ENCODE measurements at places on chromosomes 16 and 17.

- DNase-seq = no peak
Observed at GRCh38 chr17:32852811-32853210, 24.1 kb downstream of the MYO1D start.

DNA sequence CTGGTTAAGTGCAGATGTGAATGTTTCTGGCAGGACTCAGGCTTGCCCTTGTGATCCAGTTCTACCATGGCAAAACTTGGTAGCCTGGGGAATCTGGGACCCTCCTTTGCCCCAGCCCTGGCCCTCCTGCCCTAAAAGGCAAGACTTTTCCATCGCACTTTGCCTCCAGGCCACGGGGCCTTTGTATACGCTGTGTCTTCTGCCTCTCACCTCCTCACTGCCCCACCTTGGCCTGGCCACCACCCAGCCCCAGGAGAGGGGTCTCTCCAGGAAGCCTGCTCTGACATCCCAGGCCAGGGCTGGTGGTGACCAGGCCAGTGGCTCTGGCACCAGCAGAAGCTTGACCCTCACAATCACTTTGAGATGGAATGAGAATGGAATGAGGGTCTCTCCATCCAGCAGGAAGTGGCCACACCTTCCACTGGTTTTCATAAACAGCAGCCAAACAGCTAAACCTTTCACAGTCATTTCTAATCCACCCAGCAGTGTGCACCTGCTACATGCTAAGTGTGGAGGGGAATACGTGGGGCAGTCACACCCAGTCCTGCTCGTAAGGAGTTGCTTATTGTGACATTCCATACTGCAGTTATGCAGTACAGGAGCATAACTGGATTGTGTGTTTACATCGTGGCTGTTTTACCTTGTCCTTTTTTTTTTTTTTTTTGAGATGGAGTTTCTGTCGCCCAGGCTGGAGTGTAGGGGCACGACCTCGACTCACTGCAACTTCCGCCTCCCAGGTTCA lies 1.6 kb upstream of the MRPL38 start:
- DNase-seq = no peak

DNA sequence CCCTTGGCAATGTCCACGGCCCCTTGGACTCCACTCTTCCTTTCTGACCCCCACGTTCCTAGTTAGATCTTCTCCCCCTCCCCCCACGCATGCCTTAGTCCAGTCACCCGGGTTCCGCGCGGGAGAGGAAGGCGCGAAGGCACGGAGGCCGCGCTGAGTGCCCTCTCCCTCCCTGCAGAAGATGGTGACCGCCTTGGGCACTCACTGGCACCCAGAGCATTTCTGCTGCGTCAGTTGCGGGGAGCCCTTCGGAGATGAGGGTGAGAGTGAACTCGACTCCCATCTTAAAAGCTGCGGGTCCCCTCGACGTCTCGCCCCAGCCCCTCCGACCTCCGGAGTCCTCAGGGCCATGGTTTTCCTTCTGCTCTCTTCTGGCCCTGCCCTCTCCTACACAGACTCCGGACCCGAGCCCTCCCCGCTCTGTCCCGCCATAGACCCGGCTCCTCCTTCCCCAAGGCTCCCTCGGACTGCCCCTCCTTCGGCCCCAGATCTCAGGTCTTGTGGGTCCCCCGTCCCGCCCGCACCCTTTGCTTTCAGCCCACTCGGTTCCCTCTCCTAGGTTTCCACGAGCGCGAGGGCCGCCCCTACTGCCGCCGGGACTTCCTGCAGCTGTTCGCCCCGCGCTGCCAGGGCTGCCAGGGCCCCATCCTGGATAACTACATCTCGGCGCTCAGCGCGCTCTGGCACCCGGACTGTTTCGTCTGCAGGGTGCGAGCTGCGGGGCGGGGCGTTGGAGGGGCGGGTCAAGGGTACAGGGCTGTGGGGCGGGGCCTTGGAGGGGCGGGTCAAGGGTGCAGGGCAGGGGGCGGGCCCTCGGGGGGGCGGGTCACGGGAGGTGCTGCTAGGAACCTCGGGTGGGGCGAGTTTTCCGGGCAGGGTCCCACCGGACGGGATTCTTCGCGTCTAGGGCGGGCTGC lies 4.6 kb downstream of the TGFB1I1 start:
- no peak for DNase-seq

DNA sequence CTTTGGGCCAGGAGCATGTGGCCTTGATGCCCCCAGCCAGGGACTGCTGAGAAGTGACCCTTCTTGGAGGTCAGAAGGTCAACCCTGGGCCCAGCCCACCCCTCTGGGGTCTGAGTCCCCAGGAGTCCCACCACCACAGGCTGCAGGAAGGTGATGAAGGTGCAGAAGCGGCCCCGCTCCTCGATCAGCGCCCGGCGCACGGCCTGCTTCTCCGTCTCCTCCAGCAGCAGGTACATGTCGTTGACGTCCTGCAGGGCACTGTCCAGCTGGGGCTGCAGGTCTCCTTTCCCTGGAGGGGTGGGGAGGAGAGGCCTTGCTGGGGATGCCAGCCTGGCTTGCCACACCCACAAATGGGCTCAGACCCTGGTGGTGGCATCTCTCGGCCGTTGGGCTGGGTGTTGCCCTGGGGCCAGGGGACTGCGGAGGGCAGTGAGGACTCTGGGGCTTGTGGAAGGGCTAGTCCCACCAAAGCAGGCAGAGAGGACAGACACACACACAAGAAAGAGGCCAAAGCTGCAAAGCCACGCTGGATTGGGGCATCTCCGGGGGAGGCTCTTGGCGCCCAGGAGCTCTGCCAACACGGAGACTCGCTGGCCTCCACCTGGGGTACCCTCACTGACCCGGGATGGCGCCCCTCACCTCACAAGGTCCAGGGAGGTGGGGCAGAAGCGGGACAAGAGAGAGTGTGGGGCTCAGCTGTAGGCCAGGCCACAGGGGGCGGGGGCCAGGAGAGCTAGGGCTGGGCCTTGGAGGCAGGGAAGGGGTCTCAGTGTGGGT lies 7.5 kb downstream of the MTSS2 start:
- no peak for DNase-seq

DNA sequence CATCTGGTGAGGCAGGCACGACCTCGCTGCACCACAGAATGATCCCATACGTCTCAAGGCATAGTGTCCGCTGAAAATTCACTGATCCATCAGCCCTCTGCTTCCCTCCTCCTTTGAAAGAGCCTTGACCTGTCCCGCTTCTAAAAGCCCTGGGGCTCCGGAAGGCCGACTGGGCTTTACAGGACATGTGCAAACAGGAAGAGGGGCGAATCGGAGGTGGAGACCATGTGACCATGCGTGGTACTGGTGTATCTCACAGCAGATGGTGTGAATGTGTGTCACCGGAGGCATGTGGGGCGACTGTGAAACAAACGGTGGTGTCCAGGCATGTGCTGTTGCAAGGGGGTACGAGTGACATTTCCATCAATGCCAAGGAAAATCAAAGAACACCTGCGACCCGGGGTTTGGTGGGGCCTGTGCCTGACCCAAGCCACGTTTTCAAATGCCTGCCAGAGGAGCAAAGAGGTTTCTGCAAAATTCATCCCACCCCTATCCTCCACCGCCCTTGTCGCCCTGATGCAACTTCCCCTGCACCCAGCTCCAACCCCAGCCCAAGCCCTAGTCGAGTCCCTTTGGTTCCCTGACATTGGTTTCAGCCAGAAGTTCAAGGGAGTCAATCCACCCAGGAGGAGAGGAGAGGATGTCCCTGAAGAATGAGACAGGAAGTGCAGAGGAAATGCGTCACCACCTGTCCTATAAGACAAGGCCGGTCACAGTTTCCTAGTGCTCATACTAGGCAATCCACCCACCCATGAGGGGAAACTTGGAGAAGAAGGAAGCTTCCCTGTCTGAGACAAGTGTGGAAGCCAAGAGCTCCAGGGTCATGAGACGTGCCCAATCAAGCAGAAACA lies 5.9 kb upstream of the KCNJ18 start:
- DNase-seq = no peak

DNA sequence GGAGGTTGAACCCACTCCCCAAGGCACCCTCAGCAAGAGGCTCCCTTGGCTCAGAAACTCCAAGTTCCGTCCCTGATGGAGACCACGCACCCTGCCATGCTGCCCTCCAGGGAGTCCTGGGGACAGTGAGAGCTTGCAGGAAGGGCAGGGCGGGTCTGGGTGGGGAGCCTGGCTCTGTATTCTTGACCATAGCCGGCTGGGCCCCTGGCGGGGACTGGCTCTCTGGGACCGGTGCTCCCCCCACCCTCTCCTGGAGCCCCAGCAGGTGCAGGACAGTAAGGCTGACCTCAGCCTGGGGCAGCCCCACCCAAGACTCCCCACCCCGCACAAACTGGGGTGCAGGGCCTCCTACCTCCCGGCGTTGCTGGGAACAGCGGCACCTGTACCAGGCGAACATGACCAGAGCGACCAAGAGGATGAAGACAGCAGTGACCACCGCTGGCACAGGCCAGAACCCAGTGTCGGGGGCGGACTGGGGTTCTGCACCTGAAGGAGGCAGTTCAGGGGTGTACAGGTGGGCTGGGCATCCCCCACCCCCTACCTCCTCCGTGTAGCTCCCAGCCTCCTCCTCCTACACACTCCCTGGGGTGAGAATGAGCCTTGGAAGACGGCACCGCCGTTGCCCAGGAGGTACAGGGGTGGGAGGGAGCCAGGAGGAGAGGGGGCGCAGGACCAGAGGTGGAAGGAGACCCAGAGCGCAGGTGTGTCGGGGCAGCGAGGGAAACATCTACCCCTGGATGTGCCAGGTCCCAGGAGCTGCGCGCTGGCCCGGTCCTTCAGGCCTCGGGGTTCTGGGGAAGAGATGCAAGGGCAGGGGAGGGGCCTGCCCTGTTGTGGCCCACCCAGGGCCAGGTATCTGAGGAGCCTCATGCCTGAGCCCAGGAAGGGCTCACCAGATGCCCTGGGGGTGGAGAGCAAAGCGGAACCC lies 5.4 kb upstream of the CD7 start:
- DNase-seq = no peak

DNA sequence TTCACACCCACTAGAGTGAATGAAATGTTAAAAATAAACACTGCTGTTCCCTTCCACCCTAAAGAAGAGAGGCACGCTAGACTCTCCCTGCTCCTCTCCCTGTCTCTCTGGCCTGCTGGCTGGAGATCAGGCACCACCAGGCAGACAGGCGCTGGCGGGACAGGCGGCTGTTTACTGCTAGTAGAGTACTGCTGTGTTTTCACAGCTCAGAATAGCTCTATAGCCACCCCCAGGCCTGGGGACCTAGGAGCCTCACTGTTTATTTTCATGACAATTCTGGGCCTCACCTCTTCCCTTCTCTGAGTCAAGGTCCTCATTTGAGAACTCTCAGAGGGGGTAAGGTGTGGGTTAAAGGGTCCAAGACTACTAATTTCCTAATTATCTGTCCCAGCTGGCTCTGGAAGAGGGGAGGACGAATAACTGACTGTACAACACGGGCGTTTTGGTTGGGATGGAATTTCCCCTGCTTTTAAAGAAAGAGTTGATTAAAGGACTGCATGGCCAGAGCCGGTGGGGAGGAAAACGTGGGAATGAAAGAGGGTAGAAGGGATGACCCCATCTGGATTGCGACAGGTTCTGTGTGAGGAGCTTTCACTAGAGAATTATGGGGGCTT lies 9.0 kb upstream of the G6PC1 start:
- peak; percentile 19 for DNase-seq

- no peak for DNase-seq
Observed at GRCh38 chr16:68275611-68276191, 11.4 kb downstream of the SLC7A6 start.

DNA sequence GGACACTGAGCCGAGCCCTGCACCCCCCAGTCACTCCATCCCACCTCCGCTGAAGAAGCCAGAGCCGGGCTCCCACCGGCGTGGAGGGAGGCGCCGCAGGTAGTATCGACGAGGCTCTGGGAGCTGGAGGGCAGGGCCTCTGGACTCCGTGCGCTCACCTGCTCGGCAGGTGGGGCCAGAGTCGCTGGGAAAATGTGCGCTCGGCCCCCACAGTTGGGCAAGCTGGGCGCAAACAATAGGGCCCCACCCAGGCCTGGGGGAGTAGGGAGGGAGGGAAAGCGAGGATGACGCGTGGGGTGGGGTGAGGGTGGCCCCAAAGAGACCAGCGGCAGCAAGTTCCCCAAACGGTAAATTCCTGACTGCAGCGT lies 668 bp downstream of the JUP start:
- peak; percentile 8 for DNase-seq

DNA sequence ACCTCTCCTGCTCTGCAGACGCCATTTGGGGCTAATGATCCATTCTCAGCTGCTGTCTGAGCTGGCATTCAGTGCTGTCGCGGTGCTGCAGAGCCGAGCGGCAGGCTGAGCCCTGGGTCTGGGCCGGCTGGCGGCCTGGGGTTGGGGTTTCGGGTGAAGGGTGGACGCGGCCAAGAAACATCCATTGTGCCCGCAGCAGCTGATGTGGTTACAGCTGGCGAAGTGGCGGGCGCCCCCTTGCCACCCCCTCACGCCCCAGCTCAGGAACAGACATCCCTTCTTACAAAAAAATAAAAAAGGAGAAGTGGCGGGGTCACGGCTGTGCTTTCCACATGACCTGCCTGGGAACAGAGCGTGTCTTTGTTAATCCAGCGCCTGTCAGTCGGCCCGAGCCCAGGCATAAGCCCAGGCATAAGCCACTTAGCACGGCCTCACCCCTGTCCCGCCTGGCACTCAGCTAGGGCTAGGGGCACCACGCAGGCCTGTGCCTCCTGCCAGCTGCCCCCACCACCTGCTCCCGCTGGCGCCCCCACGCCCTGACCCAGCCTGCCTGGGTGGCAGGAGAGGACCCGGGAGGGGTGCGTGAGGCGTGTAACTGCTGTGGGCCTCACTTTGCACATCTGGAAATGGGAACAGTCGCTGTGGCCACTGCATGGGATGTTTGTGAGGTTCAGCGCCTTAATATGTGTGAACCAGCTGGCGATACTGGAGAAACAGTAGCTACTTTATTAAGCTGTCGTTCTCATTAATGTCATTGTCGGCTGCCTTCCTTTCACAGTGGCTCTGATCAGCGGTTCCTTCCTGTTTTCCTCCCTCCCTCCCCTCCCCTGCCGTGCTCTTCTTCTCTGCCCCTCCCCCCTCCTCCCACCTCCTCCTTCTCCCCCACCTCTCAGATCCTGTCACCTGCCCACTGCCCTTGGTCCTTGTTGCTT lies 197.7 kb upstream of the CIBAR2 start:
- DNase-seq = no peak

DNA sequence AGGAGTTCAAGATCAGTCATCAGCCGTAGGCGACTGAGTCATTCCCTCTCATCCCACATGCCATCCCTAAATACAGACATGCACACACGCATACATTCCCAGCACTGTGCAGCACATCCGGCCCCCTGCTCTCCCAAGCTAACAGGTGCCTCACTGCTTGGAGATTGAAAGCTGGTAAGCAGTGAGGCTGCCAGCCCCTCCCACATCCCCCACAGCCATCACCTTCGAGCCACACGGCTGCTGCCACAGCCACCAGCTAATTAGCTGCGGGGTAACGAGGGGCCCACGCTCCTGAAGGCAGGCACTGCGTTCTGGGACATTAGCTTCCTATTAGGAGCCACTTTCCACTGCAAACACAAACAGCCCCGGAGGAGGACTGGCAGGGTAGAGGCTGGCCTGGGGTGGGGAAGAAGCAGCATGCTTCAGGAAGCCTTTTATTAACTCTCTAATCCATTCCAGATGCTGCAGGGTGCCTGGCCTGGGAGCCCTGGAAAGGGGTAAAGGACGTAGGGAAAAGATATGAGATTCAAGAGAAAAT lies 179.6 kb downstream of the CCT6B start:
- no peak for DNase-seq

- DNase-seq = no peak
Observed at GRCh38 chr17:28174352-28175046, 132.0 kb downstream of the NLK start.
